H9 (cell line): ENCODE measurements at places on chromosomes 2 and 18. TPM values are rescaled to one million over a fixed set of nuclear protein-coding genes. Genes with fewer than 3 reads are reported as not detected.

Gene ZRANB3
- 15.4 and 16.7 TPM in 2 replicates for total RNA-seq

Gene CXXC1
- 95.9 and 96.3 TPM in 2 replicates for total RNA-seq

Gene CCDC195
- not detected in 2 replicates for total RNA-seq

Gene PCARE
- not detected in 2 replicates for total RNA-seq

Gene SERPINB10
- total RNA-seq, result not detected in 2 replicates

Gene COLEC12
- total RNA-seq, result 0.59 and 0.70 TPM in 2 replicates

Gene ZNF892
- 13.2 and 13.3 TPM in 2 replicates for total RNA-seq

Gene ID2
- 48.0 and 48.6 TPM in 2 replicates for total RNA-seq

Gene APCDD1
- 1.2 and 1.8 TPM in 2 replicates for total RNA-seq

Gene NYAP2
- total RNA-seq, result not detected in 2 replicates

Gene CRYGD
- not detected in 2 replicates for total RNA-seq

Gene CCDC74B
- 5.9 and 6.7 TPM in 2 replicates for total RNA-seq

Gene ERFE
- total RNA-seq, result 2.0 and 2.1 TPM in 2 replicates

Gene CELF4
- 1.1 and 1.5 TPM in 2 replicates for total RNA-seq

Gene DQX1
- 0.98 and 1.6 TPM in 2 replicates for total RNA-seq

Gene CFAP65
- 0.18 and 0.20 TPM in 2 replicates for total RNA-seq

Gene CD8B2
- total RNA-seq, result not detected in 2 replicates

Gene TNS1
- 3.2 and 3.4 TPM in 2 replicates for total RNA-seq

Gene ELOA2
- total RNA-seq, result not detected in 2 replicates

Gene COLEC11
- 0.39 TPM in 1 of 2 replicates, not detected in the other for total RNA-seq

Gene CNOT9
- 83.5 and 91.2 TPM in 2 replicates for total RNA-seq

Gene AGXT
- total RNA-seq, result not detected in 2 replicates

Gene R3HDM1
- total RNA-seq, result 58.8 and 59.0 TPM in 2 replicates

Gene IL18RAP
- total RNA-seq, result not detected in 2 replicates

Gene CHRND
- total RNA-seq, result not detected in 2 replicates

Gene MOCOS
- 5.2 and 6.0 TPM in 2 replicates for total RNA-seq

Gene LTBP1
- total RNA-seq, result 27.3 and 28.5 TPM in 2 replicates

Gene HTR2B
- not detected in 2 replicates for total RNA-seq

Gene TNFAIP6
- 0.81 and 1.2 TPM in 2 replicates for total RNA-seq

Gene RFTN2
- total RNA-seq, result 0.11 and 0.28 TPM in 2 replicates

Gene CNTNAP5
- 0.39 and 0.48 TPM in 2 replicates for total RNA-seq

Gene ANKMY1
- total RNA-seq, result 8.6 and 13.7 TPM in 2 replicates

Gene SPATA3
- not detected in 2 replicates for total RNA-seq

Gene VIT
- 0.15 TPM in 1 of 2 replicates, not detected in the other for total RNA-seq

Gene TRABD2A
- 1.4 and 1.7 TPM in 2 replicates for total RNA-seq

Gene COL4A3
- total RNA-seq, result 0.15 and 0.64 TPM in 2 replicates

Gene COL4A4
- total RNA-seq, result 0.92 and 1.2 TPM in 2 replicates

Gene MOGAT1
- total RNA-seq, result not detected in 2 replicates

Gene SLC25A12
- 10.1 and 10.8 TPM in 2 replicates for total RNA-seq

Gene SP140
- 0.31 and 0.70 TPM in 2 replicates for total RNA-seq

Gene CEBPZOS
- 0.64 and 1.5 TPM in 2 replicates for total RNA-seq
